ENCODE measurements at places on chromosomes 4 and X.

- DNase-seq: no peak
Observed at GRCh38 chrX:18639280-18639679, 32.6 kb downstream of the RS1 start.

GRCh38 chrX:40449396-40449795 is 131.4 kb upstream of the ATP6AP2 start:
- DNase-seq: no peak

GRCh38 chr4:177803151-177803550 is 360.9 kb upstream of the AGA start:
- DNase-seq: no peak

DNA sequence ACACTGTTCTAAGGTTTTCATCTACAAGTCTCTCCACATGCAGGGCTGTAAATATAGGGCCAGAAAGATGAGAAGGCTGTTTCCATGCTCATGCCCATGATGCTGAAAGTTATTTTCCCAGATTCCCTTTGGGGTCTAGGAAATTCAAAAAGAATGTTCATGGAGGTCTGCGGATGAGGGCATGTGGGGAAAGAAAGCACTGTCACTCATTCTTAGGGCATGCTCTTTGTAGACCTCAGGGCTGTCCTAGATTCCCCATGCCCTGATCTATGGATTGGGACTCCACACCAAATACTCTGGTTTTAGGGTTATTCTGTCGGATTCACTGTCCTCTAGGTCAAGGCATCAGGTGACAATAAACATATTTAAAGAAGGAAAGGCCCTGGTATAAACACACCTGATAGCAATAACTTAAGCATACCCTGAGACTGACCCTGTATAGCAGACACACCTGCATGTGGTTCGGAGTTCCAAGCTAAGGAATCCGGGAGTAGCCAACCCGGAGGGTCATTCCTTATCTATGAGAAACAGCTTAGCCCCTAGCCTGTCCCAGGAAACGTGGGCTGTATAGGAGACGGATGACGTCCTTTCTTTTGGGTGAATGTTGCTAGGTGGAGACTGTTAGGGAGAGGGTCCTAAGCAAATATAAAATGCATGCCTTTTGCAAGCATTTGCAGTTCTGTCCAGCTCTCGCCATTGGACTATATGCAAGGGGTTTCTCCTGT is 37.6 kb downstream of the LNX1 start:
- no peak for DNase-seq

- DNase-seq: no peak
Observed at GRCh38 chr4:46837639-46838038, 71.4 kb downstream of the COX7B2 start.

GRCh38 chr4:2958446-2958845 is 4.8 kb downstream of the NOP14 start:
- DNase-seq: no peak

DNA sequence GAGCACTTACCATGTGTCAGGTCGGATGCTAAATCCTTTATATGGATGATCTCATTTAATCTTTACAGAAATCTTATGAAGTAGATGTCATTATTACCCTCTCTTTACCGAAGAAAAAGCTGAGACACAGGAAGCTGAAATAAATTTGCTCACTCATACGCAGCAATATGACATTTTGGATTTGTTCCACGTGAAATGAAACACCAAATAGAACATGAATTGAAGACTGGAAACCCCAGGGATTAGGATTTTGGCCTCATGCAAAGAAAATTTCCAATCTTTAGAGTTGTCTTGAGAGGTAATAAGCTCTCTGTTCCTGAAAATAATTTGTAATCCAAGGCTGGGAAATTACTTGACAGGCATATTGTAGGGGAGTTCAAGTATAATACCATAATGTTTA is 354.4 kb upstream of the CLNK start:
- DNase-seq: no peak

- no peak for DNase-seq
Observed at GRCh38 chrX:79524642-79525041, 157.5 kb upstream of the ITM2A start.

GRCh38 chr4:51858605-51859202 is 15.8 kb downstream of the DCUN1D4 start:
- no peak for DNase-seq

- no peak for DNase-seq
Observed at GRCh38 chrX:42459735-42460134, 318.2 kb downstream of the PPP1R2C start.

GRCh38 chr4:150217192-150217591 is 138.9 kb downstream of the DCLK2 start:
- DNase-seq: no peak

- no peak for DNase-seq
Observed at GRCh38 chrX:101208152-101208905, 11.3 kb upstream of the DRP2 start.

DNA sequence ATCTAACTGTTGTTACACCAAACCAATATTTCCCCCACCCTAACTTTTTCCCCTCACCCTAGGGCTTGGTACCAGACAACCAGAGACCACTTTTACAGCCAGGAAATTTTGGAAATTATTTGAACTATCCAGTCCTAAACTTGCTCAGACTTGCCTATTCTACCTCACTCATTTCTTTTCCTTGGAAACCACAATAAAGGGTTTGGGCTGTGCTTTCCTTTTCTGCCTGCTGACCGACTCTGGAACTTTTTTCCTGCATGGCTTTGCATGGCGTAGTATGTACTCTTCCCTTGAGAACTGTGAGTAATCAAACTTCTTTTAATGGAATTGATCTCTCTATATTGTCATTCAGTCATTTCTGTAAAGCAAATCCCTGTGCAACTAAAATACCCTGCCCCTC is 516.5 kb upstream of the FTHL17 start:
- no peak for DNase-seq

DNA sequence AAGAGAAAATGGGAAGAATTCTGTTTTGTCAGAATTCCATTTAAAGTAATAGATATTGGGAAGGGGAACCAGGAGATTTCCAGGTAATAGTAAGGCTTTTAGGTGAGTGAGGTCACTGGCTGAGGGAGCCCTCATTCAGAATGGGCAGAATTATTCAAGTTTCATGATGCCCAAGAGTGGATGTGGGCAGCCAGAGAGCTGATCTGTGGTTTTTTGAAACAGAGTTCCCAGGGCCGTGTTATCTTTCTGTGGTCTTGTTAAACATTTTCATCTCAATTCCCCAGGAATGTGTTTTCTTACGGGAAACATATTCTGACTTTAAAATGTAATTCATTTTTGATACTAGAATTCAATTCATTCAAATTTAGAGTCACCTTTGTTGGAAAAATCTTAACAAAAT is 182.0 kb upstream of the AADAT start:
- no peak for DNase-seq

GRCh38 chr4:26937139-26937538 is 76.5 kb downstream of the STIM2 start:
- no peak for DNase-seq

DNA sequence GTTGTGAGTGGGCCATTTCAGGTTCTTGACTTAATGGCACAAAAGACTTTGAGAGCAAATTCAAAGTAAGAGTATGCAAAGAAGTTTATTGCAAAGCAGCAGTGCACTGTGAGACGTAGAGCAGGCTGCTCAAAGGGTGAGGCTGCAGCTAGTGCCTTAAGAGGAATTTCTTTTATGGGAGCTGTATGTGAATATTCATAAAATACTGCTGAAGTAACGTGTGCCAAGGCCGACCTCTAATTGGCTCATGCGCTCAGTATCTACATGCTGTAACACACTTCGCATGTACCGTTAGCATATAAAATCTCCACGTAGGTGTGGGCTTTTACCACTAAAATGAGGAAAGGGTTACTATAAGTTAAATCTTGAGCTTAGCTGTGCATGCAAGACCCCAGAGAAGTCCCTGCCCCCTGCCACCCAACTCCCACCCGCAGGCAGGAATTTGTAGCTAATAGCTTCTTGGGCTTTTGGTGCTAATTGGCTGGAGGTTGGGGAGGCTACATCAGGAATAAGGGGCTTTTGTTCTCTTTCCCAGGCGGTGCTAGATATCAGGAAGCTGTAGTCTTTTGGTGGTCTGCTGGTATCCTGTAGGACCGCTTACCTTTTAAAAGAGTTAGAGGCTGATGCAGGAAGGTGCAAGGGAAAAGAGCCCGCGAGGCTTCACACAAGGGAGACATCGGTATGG is 47.6 kb downstream of the FSTL5 start:
- DNase-seq: no peak

- no peak for DNase-seq
Observed at GRCh38 chrX:2698604-2699003, 7.5 kb downstream of the CD99 start.

DNA sequence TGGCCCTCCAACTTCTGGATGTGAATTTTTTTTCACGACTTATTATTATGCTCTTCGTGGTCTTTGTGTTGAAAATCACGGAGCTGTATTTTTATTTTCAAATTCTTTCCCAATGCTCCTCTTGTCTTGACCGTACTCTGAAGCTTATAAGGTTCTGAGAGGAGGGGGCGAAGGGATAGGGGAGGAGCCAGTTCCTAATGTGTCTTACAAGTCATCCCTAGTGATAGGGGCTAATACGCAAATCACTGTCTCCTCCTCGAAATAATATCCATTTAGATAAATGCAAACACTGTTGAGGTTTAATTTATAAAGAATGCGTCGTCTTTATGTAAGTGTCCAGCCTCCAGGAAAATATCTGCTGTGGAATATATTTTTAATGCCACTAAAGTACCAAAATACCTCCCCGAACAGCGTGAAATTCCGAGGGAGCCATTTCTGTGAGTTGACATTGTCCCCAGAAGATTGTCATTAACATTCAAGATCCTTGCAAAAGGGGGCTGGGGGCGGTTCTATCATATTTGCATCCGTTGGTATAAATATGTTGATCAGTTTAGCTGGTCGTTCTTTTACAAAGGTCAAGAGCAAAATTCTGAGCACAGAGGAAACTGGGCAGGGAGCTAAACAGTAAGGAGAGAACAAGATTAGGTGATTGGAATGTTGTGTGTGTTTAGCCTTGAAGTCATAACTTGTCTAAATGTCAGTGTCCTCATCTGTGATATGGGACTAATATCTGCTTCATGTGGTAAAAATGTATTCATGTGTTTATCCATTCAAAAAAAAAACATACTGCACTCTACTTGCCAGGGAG is 3.7 kb upstream of the FAT1 start:
- no peak for DNase-seq

- DNase-seq: no peak
Observed at GRCh38 chr4:129138810-129139496, 43.0 kb downstream of the C4orf33 start.

DNA sequence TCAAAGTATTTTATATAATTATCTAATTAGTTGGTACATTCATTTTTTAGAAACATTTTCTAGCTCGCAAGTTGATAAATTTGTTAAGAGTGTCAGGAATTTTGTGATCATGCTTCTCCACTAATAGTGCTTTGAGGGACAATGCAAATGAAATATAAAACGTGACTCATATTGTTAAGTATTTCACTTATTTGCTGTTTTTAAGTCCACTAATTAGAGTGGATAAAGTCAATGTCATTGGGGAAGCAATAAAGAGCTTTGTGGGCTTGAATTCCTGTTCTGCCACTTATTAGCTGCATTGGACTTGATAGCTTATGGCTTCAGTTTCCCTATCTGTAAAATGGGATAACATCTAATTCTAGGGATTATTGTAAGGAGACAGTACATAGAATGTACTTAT is 26.5 kb upstream of the ANAPC4 start:
- no peak for DNase-seq

DNA sequence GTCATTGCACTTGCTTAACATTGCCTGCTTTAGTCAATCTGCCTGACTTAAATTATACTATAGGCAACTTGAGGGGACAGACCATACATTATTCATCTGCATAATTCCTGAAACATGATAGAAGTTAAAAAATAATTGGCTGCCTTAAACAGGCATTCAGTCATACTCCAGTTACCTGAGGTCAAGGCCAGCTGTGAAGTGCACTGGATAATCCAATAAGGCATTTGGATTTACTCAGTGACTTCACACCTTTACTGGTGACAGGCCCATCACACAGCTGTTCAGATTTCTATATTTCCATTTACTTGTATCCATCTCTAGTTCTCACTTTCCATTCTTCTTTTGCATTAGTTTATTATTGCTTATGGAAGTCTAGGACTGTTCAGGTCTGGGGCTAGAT is 2341.6 kb downstream of the PCDH7 start:
- DNase-seq: no peak

DNA sequence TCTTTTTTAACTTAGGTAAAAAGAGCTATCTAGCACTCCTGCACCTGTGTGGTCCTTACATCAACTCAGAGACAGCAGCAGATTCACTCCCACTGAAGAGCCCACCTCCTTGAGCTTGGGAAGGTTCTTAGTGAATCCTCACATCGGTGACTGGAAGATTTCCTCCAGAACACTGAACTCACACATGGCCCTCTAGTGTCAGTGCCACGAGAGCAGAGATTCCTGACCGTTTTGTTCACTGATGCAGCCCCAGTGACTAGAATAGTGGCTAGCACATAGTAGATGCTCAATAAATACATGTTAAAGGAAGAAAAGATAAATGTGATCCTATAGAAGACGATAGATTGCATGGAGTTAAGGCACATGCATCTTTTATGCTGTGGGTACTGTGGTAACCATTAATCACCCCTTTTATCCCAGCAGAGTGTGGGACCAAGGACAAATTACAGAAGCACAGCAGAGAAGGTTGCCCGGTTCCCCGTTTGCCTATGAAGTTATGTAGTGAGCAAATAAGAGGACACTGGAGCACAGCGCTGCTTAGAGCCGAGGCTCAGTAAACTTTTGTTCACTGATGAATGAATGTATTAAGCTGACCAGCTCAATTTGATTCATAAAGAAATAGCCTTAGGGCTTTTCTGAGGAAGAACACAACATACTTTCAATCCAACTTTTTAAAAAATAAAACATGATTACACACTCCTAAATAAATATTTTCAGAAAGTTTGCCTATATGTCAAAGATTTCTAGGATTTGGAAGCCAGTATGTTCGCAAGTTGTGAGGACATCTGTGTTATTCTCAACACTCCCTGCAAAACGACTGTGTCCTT is 8.7 kb downstream of the GASK1B start:
- no peak for DNase-seq

DNA sequence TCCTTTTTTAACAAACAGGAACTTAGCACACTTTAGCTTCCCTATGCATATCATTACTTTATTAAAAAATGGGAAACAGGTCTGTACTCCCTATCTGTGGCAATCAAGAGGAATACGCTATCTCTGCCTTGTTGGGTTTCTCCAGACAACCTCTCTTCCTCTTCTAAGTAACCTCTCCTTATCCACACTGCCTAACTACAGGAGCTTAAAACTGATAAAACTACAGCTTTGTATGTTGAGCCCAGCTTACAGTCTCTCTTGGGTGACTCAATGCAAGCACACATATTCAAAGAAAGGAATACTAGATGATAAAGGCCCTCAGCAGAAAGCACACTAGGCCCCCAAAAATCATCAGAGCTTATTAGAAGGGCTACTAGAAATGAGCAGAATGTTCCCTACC is 8.9 kb downstream of the NUP62CL start:
- DNase-seq: no peak

GRCh38 chrX:68829582-68830418 is 979 bp downstream of the EFNB1 start:
- DNase-seq: no peak

- DNase-seq: no peak
Observed at GRCh38 chr4:125992891-125993290, 678.1 kb downstream of the FAT4 start.

GRCh38 chrX:31232506-31232905 is 160.7 kb upstream of the FTHL17 start:
- DNase-seq: no peak

- DNase-seq: no peak
Observed at GRCh38 chr4:6322761-6323566, 53.3 kb downstream of the WFS1 start.

- DNase-seq: no peak
Observed at GRCh38 chr4:109989044-109989443, 76.4 kb downstream of the EGF start.

Measured in activated CD8-positive, alpha-beta memory T cell treated with anti-CD3 and anti-CD28 coated beads, Interleukin-2, amount 50 U/mL, for 48 hours (primary cell).